Neuronal stem cell (in vitro differentiated cells): ENCODE measurements at places on chromosomes 2 and 18.

GRCh38 chr2:65576861-65577601, 144.6 kb upstream of the SPRED2 start:
- peaks cover 7% of the 10 kb centered on the region for H3K4me1 ChIP-seq
- no peaks in the 10 kb centered on the region for H3K36me3 ChIP-seq
- H3K27me3 ChIP-seq: no peaks in the 10 kb centered on the region
- no peak overlapping the region for H3K4me3 ChIP-seq
- H3K27ac ChIP-seq: no peak overlapping the region
- DNase-seq: no peak

- no peak for DNase-seq
- no peaks in the 10 kb centered on the region for H3K27me3 ChIP-seq
- no peaks in the 10 kb centered on the region for H3K4me1 ChIP-seq
- H3K27ac ChIP-seq: no peak overlapping the region
- H3K36me3 ChIP-seq: no peaks in the 10 kb centered on the region
- H3K4me3 ChIP-seq: no peak overlapping the region
These were observed 207.0 kb upstream of the AGAP1 start for GRCh38 chr2:235286622-235287374.

- no peak overlapping the region for H3K27ac ChIP-seq
- H3K27me3 ChIP-seq: peaks cover 8% of the 10 kb centered on the region
- DNase-seq: no peak
- H3K36me3 ChIP-seq: no peaks in the 10 kb centered on the region
- no peak overlapping the region for H3K4me3 ChIP-seq
These were observed 151.4 kb downstream of the TWIST2 start for GRCh38 chr2:238999291-238999741.

GRCh38 chr2:12168791-12169388, 422.5 kb downstream of the LPIN1 start:
- no peak overlapping the region for H3K4me3 ChIP-seq
- DNase-seq: no peak
- no peak overlapping the region for H3K27ac ChIP-seq
- no peaks in the 10 kb centered on the region for H3K27me3 ChIP-seq
- H3K36me3 ChIP-seq: no peaks in the 10 kb centered on the region

GRCh38 chr2:225017713-225018112, 24.6 kb downstream of the DOCK10 start:
- H3K4me3 ChIP-seq: no peak overlapping the region
- H3K36me3 ChIP-seq: no peaks in the 10 kb centered on the region
- no peaks in the 10 kb centered on the region for H3K27me3 ChIP-seq
- no peaks in the 10 kb centered on the region for H3K4me1 ChIP-seq

GRCh38 chr2:44817256-44817655, 124.2 kb upstream of the SIX3 start:
- H3K36me3 ChIP-seq: no peaks in the 10 kb centered on the region
- DNase-seq: no peak
- peaks cover 4% of the 10 kb centered on the region for H3K27me3 ChIP-seq
- H3K27ac ChIP-seq: no peak overlapping the region
- H3K4me3 ChIP-seq: no peak overlapping the region
- no peaks in the 10 kb centered on the region for H3K4me1 ChIP-seq

DNA sequence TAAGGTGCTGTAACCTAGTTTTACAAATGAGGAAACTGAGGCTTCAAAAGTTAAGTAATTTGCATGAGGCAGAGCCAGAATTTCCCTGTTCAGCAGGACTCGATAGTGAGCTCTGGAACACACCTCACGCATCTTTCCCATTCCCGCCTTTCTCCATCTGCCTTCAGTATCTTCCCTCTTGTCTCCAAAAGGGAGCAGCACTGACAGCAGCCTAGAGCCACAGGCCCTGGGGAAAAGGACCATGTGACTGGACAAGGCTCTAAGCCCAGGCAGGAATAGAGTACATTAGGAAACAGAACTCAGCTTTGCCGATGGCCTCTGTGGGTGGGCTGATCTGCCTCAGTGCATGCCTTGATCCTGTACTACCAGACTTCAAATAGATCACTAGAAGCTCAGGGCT, 21.5 kb downstream of the GPR155 start:
- no peak overlapping the region for H3K4me3 ChIP-seq
- H3K27me3 ChIP-seq: no peaks in the 10 kb centered on the region
- H3K36me3 ChIP-seq: no peaks in the 10 kb centered on the region

DNA sequence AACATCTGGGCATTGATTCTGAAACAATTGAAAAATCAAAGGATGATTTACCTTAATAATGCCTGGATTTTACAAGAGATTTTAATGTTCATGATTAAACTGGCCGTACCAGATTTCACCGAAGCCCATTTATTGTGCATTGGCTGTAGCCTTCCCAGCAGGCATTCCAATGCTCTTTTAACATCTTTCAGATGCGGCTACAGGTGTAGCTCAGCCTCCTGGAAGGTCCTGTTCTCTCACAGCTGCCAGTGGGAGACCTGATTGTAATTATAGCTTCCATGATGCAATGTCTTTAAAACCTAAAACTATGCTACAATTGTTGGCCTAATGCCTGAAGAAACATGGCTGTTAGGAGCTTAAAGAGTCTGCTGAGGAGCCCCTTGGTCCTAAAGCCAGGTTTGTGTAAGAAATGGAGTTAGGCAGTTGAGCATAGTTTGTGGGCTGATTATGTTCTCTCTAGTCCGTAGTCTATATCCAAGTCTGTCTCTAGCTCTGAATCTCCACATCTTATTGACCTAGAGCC, 147.4 kb downstream of the CERS6 start:
- H3K4me3 ChIP-seq: no peak overlapping the region
- DNase-seq: no peak
- H3K27ac ChIP-seq: no peak overlapping the region
- no peaks in the 10 kb centered on the region for H3K27me3 ChIP-seq

DNA sequence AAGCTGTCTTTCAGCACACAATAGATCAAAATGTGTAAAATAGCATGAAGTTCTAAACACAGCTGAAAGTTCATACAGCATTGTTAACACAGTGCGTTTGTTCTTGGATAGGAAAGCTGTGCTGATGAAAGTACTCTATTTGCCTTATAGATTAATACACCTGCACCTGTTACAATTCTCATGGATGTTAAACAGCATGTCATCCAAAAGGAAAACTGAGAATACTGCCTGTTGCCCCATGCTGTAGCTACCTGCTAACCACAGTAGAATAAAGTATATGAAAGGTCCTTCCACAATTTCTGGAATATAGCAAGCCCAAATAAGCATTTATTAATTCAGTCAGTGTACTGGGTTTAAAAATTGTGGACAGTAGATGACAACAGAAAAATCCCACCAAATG, 166.7 kb upstream of the DTNA start:
- no peak overlapping the region for H3K4me3 ChIP-seq
- no peaks in the 10 kb centered on the region for H3K36me3 ChIP-seq
- H3K4me1 ChIP-seq: no peaks in the 10 kb centered on the region
- DNase-seq: no peak
- no peak overlapping the region for H3K27ac ChIP-seq
- no peaks in the 10 kb centered on the region for H3K27me3 ChIP-seq

DNA sequence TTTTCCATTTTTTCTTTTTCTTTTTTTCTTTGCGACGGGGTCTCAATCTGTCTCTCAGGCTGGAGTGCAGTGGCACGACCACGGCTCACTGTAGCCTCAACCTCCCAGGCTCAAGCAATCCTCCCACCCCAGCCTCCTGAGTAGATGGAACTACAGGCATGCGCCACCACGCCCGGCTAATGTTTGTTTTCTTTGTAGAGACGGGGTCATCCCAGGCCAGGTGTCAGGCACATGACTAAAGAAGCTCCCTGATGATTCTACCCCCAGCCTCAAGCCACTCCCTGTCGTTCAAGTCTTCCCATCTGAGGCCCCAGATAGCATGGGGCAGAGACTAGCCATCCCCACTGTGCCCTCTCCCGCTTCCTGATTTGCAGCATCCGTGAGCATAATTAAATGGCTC, 9.8 kb upstream of the FZD5 start:
- no peaks in the 10 kb centered on the region for H3K27me3 ChIP-seq
- H3K4me3 ChIP-seq: no peak overlapping the region
- no peaks in the 10 kb centered on the region for H3K36me3 ChIP-seq
- peaks cover 4% of the 10 kb centered on the region for H3K4me1 ChIP-seq
- no peak overlapping the region for H3K27ac ChIP-seq

- peak overlapping the region; percentile 19 for H3K27ac ChIP-seq
- H3K36me3 ChIP-seq: no peaks in the 10 kb centered on the region
- no peaks in the 10 kb centered on the region for H3K27me3 ChIP-seq
- no peak overlapping the region for H3K4me3 ChIP-seq
- H3K4me1 ChIP-seq: peaks cover 18% of the 10 kb centered on the region
These were observed 265.5 kb downstream of the TGIF1 start for GRCh38 chr18:3715231-3716080.

DNA sequence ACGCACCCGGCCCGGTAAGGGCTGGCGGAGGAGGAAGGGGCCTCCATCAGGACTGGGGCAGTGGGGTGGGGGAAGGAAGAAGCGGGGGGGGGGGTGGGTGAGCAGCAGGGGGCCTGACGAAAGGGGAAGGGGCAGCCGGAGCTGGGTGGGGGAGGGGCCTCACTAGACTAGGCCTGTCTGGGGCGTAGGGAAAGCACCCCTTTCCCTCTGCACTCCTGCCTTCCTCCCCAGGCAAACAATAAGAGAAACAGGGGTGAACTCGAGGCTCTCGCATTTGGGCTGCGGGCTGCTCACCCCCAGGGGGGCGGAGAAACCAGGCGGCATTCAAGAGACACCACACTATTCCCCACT, 82.7 kb upstream of the POMC start:
- H3K27ac ChIP-seq: peak overlapping the region; percentile 96
- DNase-seq: peak; percentile 49
- peak overlapping the region; percentile 84 for H3K4me3 ChIP-seq
- no peaks in the 10 kb centered on the region for H3K27me3 ChIP-seq
- H3K4me1 ChIP-seq: peaks cover 16% of the 10 kb centered on the region
- peaks cover 22% of the 10 kb centered on the region for H3K36me3 ChIP-seq

DNA sequence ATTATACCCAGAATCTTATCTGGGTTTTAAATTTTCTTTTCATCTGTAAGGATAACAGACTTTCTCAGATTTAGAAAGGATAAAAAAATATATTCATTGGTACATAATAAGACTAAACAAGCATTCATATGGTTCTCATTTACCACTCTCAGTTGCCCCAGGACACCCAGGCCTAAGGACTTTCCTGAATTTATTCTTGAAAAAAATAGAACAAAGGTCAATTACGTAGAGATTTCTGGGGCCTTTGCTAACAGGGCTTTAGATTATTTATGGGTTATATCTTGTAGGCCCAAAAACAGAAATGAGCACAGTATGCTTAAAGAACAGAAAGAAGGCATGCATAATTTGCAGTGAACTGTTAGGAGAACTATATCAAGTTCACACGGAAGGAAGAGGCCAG, 269.0 kb upstream of the COL3A1 start:
- no peak overlapping the region for H3K27ac ChIP-seq
- no peaks in the 10 kb centered on the region for H3K36me3 ChIP-seq
- no peaks in the 10 kb centered on the region for H3K4me1 ChIP-seq
